A549 (cell line): ENCODE measurements at places on chromosomes 7 and 10. TPM values are rescaled to one million over a fixed set of nuclear protein-coding genes. Genes with fewer than 3 reads are reported as not detected.

NRG3 gene
- polyA plus RNA-seq, result not detected in 3 replicates

MLXIPL gene
- polyA plus RNA-seq, result 1.8 to 3.8 TPM (median 3.3 TPM) in 3 replicates

ARHGEF5 gene
- 2.1 to 2.6 TPM (median 2.5 TPM) in 3 replicates for polyA plus RNA-seq

EPC1 gene
- 13.5 to 14.7 TPM (median 14.6 TPM) in 3 replicates for polyA plus RNA-seq

RP9 gene
- polyA plus RNA-seq, result 25.1 to 28.8 TPM (median 25.7 TPM) in 3 replicates

RET gene
- polyA plus RNA-seq, result 0.22 to 0.44 TPM (median 0.41 TPM) in 3 replicates

WDFY4 gene
- not detected in 3 replicates for polyA plus RNA-seq

SVOPL gene
- not detected in 3 replicates for polyA plus RNA-seq

GPRIN2 gene
- polyA plus RNA-seq, result 25.8 to 29.9 TPM (median 28.6 TPM) in 3 replicates

GCK gene
- 0.12 TPM in 1 of 3 replicates, not detected in the others for polyA plus RNA-seq

ANXA7 gene
- polyA plus RNA-seq, result 96.0 to 98.0 TPM (median 96.2 TPM) in 3 replicates

CALML5 gene
- not detected in 3 replicates for polyA plus RNA-seq

CBX3 gene
- 286 to 298 TPM (median 288 TPM) in 3 replicates for polyA plus RNA-seq

COL1A2 gene
- polyA plus RNA-seq, result not detected in 3 replicates

LLCFC1 gene
- polyA plus RNA-seq, result not detected in 3 replicates

IRF5 gene
- 6.1 to 9.7 TPM (median 8.7 TPM) in 3 replicates for polyA plus RNA-seq

EBF3 gene
- polyA plus RNA-seq, result 0.07 to 0.17 TPM (median 0.12 TPM) in 3 replicates

HTRA1 gene
- 31.9 to 51.5 TPM (median 50.7 TPM) in 3 replicates for polyA plus RNA-seq

ABI1 gene
- 34.3 to 36.2 TPM (median 35.8 TPM) in 3 replicates for polyA plus RNA-seq

DIP2C gene
- 4.2 to 5.5 TPM (median 5.0 TPM) in 3 replicates for polyA plus RNA-seq
